Brain microvascular endothelial cell (primary cell): ENCODE measurements at places on chromosomes 12 and 14.

GRCh38 chr12:44258246-44258645 is 422.4 kb downstream of the TMEM117 start:
- DNase-seq: no peak

DNA sequence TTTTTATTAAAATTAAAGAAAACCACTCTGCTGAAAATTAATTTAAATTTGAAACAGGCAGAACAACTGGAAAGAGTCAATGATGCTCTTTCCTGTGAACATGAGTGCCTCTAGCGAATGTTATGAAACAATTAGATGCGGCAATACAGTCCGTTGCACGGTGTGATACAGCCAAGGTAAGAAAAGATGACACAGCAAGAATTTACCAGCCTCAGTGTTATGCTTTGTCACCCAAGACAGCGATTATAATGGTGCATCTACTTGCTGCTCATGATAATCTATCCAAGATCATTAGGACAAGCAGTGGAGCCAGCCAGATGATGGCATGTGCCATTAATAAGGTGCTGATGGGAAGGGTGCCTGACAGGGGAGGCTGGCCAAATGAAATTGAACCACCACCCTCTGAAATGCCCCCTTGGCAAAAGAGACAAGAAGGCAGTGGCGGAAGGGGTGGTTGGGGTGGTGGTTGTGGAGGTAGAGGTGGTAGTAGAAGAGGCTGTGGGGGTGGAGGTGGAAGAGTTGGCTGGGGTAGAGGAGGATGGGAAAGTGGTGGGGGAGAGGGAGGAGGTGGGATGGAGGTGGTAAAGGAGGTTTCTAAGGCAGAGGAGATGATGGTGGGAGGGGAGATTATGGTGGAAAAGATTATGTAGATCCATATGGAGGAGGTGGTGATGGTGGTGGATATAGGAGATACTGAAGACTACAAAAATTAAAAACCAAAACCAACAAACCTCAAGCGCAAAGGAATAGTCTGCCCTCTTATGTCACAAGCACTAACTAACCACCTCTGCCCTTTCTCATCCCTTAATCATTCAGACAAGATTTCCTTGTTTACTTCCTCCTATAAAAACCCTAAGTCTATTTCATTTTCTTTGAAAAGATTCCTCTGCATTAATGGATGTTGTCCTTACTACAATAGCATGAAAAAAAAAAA is 4.0 kb upstream of the RESF1 start:
- DNase-seq: no peak

- no peak for DNase-seq
Measured at GRCh38 chr14:56995010-56995409, 184.7 kb upstream of the OTX2 start.

DNA sequence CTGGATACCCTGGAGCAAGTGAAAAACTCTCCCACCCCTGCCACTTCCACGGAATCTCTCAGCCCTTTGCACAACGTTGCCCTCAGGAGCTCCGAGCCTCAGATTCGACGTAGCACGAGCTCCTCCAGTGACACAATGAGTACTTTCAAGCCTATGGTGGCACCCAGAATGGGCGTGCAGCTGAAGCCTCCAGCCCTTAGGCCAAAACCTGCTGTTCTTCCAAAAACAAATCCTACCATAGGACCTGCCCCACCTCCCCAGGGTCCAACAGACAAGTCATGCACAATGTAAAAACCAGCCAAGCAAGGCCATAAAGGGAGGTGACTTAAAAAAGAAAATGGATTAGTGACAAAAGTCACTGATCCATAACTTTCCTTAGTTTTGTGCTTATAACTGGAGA is 79.7 kb downstream of the KICS2 start:
- DNase-seq: no peak

DNA sequence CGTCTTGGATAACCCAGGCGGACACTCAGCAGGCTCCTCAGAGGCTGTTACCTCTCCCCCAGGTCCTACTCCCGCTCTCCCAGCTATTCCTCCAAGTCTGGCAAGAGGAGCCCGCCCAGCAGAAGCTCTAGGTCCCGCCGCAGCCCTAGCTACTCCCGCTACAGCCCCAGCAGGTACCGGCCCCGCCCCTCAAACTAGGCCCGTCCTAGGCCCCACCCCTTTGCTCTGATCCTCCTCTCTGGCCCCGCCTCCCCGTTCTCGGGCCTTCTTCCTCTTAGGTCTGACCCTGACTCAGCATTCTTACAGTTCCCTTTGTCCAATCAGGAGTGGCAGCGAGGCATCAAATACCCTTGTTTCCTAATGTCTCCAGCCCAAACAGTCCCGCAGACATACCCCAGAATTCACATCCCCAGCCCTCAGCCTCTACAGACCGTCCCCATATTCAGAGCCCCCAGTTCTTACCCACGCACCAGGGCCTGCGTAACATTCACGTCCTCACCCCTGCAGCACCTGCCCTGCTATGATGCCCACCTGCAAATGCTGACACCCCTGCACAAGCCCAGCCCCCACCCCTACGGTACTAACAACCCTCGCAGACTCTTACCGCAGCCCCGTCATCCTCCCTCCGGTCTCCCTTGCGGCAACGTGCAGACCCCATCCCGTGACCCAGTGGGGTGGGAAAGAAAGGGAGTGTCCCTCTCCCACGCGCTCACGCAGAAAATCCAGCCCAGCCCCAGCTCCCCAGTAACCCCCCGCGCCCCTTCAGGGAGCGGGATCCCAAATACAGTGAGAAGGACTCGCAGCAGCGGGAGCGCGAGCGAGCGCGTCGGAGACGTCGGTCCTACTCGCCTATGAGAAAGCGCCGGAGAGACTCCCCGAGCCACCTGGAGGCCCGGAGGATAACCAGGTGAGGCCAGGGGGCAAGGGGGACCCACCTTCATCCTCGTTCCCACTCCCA is 25.0 kb upstream of the HSPB8 start:
- peak; percentile 36 for DNase-seq

GRCh38 chr12:41473441-41473840 is 285.3 kb downstream of the PDZRN4 start:
- no peak for DNase-seq

- no peak for DNase-seq
Measured at GRCh38 chr12:28893365-28893764, 255.7 kb upstream of the FAR2 start.

- DNase-seq: no peak
Measured at GRCh38 chr12:19518209-19518608, 78.9 kb downstream of the AEBP2 start.

GRCh38 chr12:126163984-126164383 is 1098.7 kb downstream of the AACS start:
- DNase-seq: no peak

DNA sequence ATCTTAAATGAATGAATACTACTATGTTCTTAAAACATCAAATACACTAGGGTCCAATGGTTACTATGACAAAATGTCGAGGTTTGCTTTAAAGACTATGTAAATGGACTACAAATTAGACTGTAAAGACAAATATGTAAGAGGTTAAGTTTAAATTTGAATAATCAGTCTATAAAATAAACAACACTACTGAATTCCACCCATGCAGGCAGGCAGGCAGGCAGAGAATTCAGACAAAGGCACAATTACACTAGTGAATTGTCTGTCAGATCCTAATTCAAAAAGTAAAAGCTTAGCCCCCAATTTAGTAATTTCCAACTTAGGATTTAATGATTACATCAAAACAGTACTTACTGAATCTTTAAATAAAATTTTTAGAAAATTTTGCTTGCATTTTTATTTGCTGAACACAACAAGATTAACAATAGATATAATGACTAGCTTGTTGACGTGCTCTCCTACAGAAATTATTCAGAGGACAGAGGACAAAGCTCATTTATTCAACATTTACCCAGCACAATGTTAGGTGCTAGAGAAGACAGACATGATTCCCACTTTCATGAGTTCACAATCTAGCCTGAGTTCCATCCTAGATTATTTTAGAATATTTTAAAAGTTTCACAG is 97.4 kb downstream of the CDK17 start:
- no peak for DNase-seq
